ENCODE measurements at places on chromosomes 12 and 14. TPM values are rescaled to one million over a fixed set of nuclear protein-coding genes. Genes with fewer than 3 reads are reported as not detected.

GRCh38 chr12:132170637-132171292, 26.5 kb downstream of the NOC4L start:
- no peak for DNase-seq
- H3K4me1 ChIP-seq = peaks cover 10% of the 10 kb centered on the region
- no peak overlapping the region for H3K27ac ChIP-seq
- H3K27me3 ChIP-seq = peaks cover 14% of the 10 kb centered on the region
- no peaks in the 10 kb centered on the region for H3K36me3 ChIP-seq

DNA sequence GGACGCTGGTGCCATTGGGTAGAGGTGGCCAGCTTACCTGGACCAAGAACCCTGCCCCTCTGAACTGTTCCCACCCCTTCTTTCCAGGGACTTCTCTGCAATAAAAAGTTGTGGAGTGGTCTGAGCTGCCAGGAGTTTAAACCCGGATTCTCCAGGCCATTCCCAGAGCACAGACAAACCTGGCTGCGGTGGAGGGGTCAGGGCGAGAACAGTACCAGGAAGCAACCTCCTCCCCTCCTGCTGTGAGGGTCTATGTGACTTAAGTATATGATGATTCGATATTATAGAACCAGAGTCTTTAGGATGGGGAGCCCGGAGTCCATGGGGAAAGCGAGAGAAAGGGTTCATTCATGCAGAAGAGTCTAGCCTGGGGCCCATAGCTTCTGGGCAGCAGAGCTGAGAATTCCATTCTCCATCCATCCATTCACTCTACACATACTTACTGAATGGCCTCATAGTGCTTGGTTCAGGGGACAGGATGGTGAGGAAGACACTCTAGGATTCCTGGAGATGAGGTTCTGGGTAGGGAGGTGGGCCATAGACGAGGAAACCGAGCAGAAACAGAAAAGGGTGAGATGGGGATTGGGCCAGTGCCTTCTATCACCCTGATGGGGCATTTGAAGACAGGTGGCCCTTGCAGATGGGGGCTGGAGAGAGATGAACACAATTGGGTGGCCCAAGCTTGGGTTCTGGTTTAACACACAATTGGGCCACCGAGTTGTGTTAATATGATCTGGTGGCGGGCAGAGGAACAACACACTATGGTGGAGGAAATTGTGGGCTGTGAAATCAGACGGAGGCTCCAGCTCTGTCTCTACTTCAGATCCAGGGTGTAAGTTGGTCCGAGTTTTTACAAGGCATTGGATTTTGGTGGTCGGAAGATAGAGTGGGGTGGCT, 5.2 kb downstream of the KRT86 start:
- no peak overlapping the region for H3K4me3 ChIP-seq
- peak overlapping the region; percentile 96 for H3K27ac ChIP-seq
- H3K27me3 ChIP-seq = no peaks in the 10 kb centered on the region
- H3K4me1 ChIP-seq = peaks cover 34% of the 10 kb centered on the region

PDZRN4 gene
- total RNA-seq = not detected

GRCh38 chr14:104722938-104723650, 935 bp upstream of the ADSS1 start:
- H3K4me3 ChIP-seq = no peak overlapping the region
- H3K4me1 ChIP-seq = peaks cover 21% of the 10 kb centered on the region
- no peaks in the 10 kb centered on the region for H3K27me3 ChIP-seq
- no peaks in the 10 kb centered on the region for H3K36me3 ChIP-seq
- DNase-seq = no peak

RAD51AP1 gene
- 5.3 TPM for total RNA-seq

GRCh38 chr14:34344318-34344717, 117.7 kb downstream of the SPTSSA start:
- no peaks in the 10 kb centered on the region for H3K27me3 ChIP-seq
- H3K36me3 ChIP-seq = no peaks in the 10 kb centered on the region
- peaks cover 4% of the 10 kb centered on the region for H3K4me1 ChIP-seq

GLS2 gene
- total RNA-seq = 0.94 TPM

- no peak for DNase-seq
- peaks cover 2% of the 10 kb centered on the region for H3K27me3 ChIP-seq
- no peaks in the 10 kb centered on the region for H3K36me3 ChIP-seq
- H3K4me1 ChIP-seq = no peaks in the 10 kb centered on the region
- H3K27ac ChIP-seq = no peak overlapping the region
These were observed 117.5 kb upstream of the PARP11 start for GRCh38 chr12:3990501-3991280.

FLVCR2 gene
- 6.2 TPM for total RNA-seq

- peaks cover 66% of the 10 kb centered on the region for H3K27me3 ChIP-seq
- peak overlapping the region; percentile 46 for H3K4me3 ChIP-seq
- no peaks in the 10 kb centered on the region for H3K36me3 ChIP-seq
These were observed 22.3 kb upstream of the GNS start for GRCh38 chr12:64781280-64782190.

- H3K4me3 ChIP-seq = peak overlapping the region; percentile 82
- peaks cover 10% of the 10 kb centered on the region for H3K4me1 ChIP-seq
- peak; percentile 45 for DNase-seq
- H3K36me3 ChIP-seq = no peaks in the 10 kb centered on the region
- H3K27ac ChIP-seq = no peak overlapping the region
- no peaks in the 10 kb centered on the region for H3K27me3 ChIP-seq
These were observed 386.0 kb downstream of the BCAT1 start for GRCh38 chr12:24562771-24563431.
